ENCODE measurements at places on chromosomes 11 and 22. TPM values are rescaled to one million over a fixed set of nuclear protein-coding genes. Genes with fewer than 3 reads are reported as not detected.

The GGTLC3 gene
- total RNA-seq, result not detected

- no peak for DNase-seq
These were observed 1568.5 kb downstream of the FAM181B start for GRCh38 chr11:81165164-81165563.

GRCh38 chr11:36295926-36296325 lies at the start of gene PRR5L:
TSS of gene PRR5L (plus strand) at chr11:36296288. CDS start at chr11:36401122, 104,834 bp downstream.
- DNase-seq, result no peak

DNA sequence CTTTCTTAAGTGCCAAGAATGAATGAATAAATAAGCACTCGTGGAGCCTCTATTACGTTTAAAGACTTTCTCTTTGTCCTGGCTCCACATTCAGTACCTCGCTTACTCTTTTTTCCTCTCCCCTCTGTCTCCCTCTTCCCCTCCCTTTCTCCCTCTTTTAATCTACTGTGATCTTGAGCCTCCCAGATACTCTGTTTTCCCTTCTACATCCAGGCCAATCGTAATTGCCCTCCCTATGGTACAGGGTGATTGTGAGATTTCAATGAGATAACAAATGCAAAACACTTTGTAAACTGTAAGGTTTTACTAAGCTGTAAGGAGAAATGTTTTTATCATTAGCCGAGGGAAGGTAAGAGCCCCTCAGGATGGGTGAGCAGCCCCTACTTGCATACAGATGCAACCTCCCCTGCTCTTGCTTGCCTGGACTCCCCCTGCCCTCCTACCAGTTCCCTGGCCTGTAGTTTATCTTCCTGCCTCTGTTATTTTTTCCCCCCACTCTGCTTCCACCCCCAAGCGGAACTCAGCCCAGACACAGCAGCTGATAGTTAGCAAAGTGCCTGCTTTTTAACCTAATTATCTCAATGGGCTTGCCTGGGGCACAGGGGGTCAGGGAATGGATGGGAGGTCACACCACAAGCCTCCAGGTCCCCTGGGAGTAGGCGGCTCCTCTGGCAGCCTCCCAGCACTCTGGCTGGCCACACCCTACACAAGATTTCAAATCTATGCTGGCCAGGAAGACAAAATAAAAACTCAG lies 76.9 kb upstream of the CADM1 start:
- no peak for DNase-seq

The FGF3 gene
- not detected for total RNA-seq

DNA sequence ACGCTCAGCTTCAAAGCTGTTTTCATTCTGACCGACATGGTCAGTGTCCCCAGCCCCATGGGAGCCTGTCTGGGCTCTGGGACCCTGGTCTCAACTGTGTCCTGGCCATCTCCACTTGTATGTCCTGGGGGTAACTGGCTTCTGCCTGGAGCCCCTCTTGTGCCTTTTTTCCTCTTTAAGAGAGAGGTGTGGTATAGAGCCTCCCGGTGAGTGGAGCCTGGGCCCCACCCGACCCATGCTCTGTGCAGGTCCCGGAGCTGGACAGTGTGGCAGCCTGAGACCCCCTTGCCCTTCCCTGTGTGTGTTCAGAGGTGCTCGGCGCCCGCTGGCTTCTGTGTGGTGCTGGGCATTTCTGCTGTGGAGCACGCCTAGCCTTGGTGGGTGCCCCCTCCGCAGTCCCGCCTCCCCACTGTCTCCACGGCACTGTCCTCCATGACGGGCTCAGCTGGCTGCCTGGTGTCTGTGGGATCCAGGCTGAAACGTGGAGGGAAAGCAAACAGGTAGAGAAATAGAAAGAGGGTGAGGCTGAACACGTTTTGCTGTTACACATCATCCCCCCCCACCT lies 74.9 kb downstream of the PARVB start:
- DNase-seq, result peak; percentile 33

The NELL1 gene
- total RNA-seq, result not detected

DNA sequence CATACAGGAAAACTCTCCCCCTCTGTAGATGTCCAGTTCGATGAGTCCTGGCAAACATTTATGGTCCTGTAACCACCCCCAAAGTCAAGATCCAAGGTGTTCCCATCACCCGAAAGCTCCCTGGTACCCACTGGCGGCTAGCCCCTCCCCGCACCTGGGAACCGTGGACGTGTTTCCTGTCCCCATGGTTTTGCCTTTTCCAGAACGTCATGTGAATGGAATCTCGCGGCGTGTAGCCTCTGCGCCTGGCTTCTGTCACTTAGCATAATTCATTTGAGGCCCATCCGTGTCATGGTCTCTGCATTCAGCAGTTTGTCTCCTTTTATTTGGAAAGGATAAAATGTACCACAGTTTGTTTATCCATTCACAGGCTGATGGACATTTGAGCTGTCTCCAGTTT lies 106.3 kb downstream of the KCNQ1 start:
- peak; percentile 34 for DNase-seq

GRCh38 chr11:26204839-26205238 lies 127.1 kb upstream of the ANO3 start:
- no peak for DNase-seq

The LARGE2 gene
- not detected for total RNA-seq

DNA sequence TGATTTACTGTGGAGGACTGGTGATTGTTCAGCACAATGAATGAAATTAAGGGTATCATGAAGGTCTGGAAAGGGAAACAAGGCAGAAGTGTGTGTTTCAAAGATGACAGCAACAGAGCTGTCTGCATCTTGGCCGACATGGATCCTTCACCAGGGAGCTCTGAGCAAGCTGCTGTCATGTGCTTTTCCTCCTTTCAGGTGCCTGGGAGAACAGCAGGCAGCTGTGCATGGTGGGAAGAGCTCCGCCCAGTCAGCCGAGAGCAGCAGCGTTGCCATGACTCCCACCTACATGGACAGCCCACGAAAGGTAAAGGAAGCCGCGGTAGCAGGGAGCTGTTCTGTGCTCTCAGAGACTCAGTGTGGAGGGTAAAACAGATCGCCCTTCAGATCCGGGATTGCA lies 87.1 kb upstream of the YWHAH start:
- DNase-seq, result no peak

The MPZL2 gene
- 11.4 TPM for total RNA-seq

DNA sequence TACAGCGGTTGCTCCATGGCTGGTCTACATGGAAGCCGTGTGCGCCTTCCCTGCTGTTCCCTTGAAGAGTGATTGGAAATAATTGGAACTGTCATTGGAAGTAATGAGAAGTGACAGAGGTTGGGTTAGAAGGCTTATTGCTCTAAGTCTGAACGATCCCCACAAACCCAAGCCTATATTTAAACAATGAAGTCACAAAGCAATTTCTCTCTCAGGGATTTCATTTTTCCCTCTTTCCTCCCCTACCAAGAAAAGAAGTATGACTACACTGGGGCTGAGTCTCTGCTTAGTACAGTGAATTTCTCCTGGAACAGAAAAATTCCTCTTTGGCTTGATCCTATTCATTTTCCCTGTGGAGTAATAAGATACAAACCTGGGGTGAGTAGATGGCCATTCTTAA lies 7.8 kb downstream of the CLMP start:
- no peak for DNase-seq

The KLHL35 gene
- total RNA-seq, result 0.68 TPM

The GP1BB gene
- not detected for total RNA-seq

GRCh38 chr22:41976961-41977566 lies 7.8 kb downstream of the SEPTIN3 start:
- no peak for DNase-seq

DNA sequence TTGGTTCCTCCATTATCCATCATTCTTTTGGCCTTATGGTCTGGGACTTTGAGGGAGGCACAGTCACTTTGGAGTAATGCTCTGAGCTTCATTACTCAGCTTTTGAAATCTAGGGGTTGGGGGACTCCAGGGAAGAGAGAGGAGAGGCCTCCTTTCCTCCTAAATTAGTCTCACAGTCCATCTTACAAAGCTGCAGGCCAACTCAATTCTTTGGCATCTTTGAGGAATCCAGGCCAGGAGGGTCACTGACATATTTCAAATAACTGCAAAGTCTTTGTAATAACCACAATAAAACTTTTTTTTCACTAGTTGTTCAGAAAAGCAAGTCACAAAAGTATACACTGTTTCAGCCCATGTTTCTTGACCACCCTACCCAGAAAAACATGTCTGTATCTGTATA lies 73.3 kb upstream of the FAR1 start:
- no peak for DNase-seq

DNA sequence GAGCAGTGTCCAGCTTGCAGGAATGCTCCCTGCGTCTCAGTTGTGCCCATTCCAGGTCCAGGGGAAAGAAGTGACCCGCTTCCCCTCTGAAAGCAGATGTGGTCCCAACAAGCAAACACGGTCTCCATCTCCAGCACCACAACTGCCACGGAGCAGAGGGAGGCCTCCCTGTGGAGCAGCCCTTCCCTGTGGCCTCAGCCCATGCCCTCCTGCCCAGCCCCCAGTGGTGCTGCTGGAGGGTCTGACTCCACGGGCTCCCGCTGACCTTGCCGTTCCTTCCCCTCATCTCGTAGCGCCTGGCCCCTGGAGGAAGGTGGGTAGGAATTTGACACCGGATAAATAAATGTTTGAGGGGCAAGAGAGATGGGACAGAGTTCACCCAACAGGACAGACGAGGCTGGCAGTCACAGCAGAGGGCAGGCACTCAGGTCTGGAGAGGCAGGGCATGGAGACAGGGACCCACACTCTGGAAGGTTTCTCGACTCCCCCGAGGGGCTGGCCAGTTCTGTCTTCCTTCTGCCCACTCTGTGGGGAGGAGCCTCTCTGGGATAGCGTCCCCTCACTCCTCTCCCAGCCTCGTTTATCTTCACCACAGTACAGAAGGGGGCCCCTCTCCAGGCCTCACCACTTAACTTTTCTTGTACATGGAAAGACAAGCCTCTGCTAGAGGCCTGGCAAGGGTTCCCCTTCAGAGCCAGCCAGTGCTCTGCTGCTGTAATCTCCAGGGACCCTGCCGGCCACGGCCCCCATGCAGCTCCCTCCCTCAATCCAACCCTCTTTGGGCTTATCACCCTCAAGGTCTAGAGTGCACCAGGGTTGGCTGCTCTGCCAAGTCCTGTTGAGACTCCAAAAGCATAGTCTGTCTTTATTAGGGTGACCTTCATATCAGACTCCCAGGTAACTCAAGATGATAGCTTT lies 7.5 kb upstream of the ST3GAL4 start:
- no peak for DNase-seq

The FAM168A gene
- total RNA-seq, result 26.2 TPM

The H19 gene
- total RNA-seq, result 611 TPM

GRCh38 chr11:71281204-71281603 lies 28.8 kb upstream of the SHANK2 start:
- DNase-seq, result no peak

The ATP5MG gene
- 762 TPM for total RNA-seq

GRCh38 chr22:47094861-47095330 lies 332.4 kb downstream of the TBC1D22A start:
- DNase-seq, result no peak

DNA sequence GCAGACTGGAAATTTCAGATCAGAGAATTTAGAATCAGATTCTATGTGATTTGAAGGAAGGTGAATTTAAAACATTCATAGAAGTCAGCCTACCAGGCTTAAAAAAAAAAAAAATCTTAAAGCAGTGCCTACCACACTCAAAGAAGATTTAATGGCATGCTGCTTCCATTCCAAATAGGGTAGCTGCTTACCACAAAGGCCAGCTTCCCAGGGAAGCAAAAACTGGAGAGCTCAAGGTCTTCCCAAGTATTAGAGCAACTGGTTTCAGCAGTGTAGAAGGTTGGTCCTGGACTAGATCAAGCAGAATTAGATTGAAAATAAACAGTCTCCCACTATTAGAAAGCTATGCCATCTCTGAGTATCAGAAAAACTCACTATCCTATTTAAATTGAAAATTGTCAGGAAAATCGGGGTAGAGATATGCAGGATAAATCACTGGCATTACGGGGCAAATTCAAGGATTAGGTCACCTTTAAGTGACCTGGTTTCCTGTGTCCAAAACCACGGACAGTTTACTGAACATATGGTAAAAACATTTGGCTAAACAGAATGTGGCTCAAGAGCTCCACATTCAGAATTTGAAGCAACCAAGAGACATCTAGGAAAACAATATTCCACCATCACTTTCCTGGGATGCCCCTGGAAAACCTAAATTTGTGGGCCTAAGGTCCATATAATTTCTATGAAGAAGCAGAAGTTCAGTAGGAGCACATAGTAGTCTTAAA lies 1.3 kb downstream of the C11orf42 start:
- no peak for DNase-seq
